ENCODE measurements at places on chromosomes 2 and 18. TPM values are rescaled to one million over a fixed set of nuclear protein-coding genes. Genes with fewer than 3 reads are reported as not detected.

The STARD6 gene
- total RNA-seq = not detected

The LONRF2 gene
- total RNA-seq = 1.6 TPM

The MEX3C gene
- total RNA-seq = 45.0 TPM

The SERPINB4 gene
- total RNA-seq = not detected

The NDUFV2 gene
- 194 TPM for total RNA-seq

The LRATD1 gene
- total RNA-seq = 0.07 TPM

The KLHL29 gene
- total RNA-seq = 16.7 TPM

The PDE11A gene
- 0.61 TPM for total RNA-seq

The ZBTB14 gene
- 8.2 TPM for total RNA-seq

The CROCC2 gene
- not detected for total RNA-seq

GRCh38 chr18:10297086-10297485, 157.3 kb upstream of the APCDD1 start:
- DNase-seq = no peak

DNA sequence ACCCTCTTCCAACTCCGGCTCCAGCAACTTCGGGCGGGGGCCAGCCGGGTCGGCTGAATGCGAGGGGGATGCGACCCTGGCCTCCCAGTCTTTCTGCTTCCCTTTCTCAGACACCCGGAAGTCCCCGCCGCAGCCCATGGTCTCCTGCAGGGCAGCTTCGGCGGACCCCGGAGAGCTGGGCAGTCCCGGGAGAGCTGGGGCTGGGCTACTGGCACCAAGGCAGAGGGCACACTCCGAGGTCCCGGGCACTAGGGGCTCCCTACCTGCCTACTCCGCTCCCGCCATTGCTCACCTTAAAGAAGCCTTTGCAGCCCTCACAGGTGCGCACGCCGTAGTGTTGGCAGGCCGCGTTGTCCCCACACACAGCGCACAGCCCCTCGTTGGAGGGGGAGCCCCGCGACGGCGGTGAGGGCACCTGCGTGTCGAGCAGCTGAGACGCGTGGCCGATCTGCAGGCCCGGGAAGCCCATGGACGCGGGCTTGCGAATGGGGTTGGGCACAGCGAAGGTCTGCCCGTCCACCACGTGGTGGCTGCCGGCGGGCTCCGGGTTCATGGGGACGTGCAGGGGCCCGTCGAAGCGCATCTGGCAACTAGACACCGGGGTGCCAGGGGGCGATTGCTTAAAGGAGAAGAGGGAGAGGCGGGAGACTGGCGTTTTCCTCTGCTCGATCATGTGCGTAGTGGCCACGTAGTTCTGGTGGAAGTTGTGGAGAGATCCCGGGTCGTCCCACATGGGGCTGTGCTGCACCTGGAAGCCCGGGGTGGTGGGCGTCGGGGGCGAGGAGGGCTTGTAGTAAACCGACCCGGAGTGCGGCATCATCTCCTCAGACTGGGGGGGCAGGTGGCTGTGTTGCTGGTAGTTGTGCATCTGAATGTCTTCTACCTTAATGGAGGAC, 3.2 kb downstream of the NR4A2 start:
- no peak for DNase-seq

GRCh38 chr2:88885275-88885674, 193.8 kb downstream of the RPIA start:
- DNase-seq = no peak

DNA sequence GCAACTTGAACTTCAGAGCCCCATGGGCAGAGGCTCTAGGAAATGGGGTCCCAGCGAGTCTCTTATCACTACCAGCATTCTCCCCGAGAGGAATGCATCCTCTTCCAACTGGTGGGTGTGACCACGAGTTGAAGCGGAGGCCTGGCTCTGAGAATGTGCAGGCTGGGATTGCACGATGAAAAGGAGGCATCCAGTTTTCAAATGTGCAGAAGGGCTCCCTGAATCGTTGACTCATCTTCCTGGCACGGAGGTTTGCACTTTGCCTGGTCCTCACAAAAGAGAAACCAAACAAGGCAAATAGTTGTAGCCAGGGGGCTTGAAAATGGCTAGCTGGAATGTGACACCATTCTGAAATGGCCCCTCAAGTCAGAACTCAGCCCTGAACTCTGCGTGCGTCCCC, 216.7 kb downstream of the GLI2 start:
- DNase-seq = no peak

DNA sequence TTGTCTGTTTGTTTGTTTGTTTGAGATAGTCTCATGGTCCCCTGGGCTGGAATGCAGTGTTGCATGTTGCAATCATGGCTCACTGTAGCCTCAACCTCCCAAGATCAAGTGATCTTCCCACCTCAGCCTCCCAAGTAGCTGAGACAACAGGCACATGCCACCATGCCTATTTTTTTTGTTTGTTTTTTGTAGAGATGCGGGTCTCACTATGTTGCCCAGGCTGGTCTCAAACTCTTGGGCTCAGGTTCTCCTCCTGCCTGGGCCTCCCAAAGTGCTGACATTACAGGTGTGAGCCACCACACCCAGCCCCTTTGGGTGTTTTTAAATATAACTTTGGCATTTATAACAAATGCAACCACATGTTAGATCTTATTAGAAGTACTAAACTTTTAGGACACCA, 37.5 kb downstream of the ARL5A start:
- DNase-seq = no peak

GRCh38 chr2:175147186-175147585, 20.8 kb downstream of the ATF2 start:
- DNase-seq = no peak

DNA sequence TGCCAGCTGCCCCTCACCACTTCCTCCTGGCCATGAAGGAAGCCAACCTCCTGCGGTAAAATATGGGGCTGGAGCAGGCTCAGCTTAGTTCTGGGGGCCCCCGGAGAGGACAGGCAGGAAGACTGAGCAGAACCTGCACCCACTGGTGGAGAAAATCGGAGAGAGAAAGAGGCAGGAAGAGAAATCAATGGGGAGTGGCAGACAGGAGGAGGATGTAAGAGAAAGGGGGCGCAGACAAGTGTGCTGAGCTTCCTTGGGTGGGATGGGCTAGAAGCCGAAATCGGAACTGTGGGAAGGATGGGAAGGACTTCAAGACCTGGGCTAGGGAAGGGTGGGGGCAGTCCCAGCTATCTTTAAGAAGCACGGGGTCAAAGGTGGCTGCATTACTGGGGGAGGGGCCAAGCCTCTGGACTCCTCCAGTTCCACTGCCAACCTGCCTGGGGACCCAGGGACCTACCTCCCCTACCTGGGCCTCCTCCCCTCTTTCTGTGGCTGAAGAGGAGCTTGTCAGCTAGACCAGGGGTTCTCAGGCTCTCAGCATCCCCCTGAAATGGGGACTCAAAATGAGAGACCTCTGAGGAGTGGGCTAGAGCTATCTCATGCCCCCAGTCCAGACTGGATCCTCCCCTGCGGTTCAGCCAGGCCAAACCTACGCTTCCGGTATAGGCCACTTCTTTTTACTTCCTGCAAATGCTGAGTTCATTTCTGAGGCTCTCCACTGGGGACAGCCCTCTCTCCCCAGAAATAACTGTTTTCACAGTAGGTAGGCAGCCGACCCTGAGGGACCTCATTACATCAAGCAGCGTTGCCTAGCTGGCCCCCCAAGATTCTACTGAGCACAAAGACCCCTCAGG, 33.6 kb upstream of the B3GNT7 start:
- no peak for DNase-seq

DNA sequence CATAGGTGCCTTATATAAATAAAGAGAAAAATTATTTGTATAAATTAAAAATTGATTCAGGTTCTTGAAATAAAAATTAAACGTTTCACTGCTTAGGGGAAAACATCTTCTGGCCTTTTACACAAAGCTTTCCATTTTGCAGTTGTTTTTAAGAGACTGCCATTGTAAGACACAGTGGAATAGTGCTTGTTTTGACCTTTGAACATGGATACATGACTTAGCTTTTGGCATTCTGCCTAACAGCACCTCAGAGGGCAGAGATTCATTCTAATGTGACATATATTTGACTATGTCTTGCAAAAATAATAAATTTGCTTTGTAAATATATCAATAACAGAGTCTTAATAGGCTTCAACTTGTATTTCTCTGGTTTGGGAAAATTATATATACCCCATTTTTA, 142.1 kb downstream of the SLC4A10 start:
- DNase-seq = no peak

- no peak for DNase-seq
Measured at GRCh38 chr2:163633291-163633690, 102.5 kb downstream of the FIGN start.

DNA sequence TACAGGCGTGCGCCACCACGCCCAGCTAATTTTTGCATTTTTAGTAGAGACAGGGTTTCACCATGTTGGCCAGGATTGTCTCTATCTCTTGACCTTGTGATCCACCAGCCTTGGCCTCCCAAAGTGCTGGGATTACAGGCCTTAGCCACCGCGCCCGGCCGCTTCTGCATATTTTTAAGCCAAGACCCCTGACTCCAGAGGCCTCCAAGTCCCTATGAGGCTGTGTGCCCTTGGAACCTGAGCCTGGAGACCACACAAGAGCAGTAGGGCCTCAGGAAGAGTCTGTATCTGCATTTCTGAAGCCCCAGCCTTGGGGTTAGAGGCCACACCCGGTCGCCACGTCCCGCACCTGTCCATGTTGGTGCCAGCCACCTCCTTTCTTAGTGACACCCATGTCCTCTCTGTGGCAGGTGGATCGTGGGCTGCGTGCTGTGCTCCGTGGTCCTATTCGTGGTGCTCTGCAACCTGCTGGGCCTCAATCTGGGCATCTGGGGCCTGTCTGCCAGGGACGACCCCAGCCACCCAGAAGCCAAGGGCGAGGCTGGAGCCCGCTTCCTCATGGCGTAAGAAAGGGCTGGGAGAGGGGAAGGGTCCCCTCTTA, 5.3 kb downstream of the PROM2 start:
- no peak for DNase-seq

DNA sequence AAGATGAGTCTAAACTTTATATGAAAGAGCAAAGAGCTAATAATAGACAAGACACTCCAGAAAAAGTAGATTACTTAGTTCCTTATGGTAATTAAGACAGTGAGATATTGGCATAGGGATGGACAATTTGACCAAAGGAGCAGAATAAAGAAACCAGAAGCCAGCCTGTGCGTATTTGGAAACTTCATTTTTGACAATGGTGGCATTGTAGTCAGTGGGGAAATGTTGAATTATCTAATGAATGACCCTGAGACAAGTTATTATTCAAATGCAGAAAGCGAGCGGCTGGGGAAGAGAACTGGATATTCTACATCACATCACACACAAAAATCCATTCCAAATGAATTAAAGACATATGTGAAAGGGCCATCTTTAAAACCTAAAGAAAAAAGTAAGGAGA, 144.3 kb downstream of the DTNB start:
- DNase-seq = no peak

- DNase-seq = no peak
Measured at GRCh38 chr2:198283146-198283545, 478.8 kb downstream of the PLCL1 start.

DNA sequence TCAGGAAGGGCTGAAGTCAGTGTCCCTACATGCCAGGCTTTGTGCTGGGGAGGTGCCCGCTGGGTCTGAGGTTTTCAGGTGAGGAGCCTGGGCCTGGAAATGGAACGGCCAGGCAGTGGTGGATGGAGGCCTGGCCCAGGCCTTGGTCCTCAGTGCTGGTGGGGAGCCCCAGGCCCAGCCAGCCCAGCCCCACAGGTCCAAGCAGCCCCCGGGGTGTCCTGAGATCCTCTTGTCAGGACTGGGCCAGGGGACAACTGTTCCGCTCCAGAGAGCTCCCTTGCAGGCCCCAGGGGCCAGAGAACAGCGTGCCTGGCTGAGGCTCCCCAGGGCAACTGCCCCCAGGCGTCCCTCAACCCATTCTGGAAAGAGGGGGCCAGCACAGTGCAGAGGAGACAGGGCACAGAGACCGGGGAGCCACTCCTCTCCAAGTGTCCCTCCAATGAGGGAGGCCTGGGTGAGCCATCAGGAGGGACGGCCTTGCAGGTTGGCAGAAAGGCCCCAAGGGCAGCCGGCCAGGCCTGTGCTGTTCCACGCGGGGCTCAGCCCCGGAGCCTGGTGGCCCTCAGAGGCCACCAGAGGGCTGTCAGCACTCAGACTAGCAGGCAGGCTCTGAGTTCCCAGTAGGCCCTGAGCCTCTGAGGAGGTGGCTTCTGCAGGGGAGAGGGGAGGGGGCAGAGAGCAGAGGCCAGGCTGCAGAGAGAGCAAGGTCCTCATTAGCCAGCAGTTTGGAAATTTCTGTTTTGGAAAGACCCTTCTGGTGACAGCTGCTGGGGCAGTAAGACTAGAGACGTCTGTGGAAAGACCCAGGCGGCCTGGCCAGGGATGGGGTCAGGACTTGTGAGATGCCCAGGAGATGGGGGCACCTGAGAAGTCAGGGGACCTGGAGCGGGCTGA, 29.4 kb upstream of the SNED1 start:
- DNase-seq = no peak

GRCh38 chr2:43222475-43223309, 3.7 kb downstream of the ZFP36L2 start:
- no peak for DNase-seq

DNA sequence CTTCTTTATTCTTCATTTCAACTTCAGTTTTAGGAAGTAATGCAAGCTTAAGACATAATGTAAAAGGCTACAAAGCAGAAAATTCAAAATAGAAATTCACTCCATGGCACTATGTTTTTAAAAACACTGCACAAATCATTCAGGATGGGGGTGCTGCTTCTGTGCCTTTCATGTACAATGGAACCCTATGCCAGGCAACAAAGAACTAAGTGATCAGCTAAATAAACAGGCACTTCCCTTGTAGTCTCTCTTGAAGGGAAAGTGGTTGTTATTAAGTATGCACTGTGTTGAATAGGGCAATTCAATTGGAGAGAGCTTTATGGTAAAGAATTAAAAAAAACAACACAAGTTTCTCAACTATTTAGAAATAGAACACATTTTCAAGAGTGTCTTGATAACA, 10.9 kb upstream of the ERBB4 start:
- no peak for DNase-seq

DNA sequence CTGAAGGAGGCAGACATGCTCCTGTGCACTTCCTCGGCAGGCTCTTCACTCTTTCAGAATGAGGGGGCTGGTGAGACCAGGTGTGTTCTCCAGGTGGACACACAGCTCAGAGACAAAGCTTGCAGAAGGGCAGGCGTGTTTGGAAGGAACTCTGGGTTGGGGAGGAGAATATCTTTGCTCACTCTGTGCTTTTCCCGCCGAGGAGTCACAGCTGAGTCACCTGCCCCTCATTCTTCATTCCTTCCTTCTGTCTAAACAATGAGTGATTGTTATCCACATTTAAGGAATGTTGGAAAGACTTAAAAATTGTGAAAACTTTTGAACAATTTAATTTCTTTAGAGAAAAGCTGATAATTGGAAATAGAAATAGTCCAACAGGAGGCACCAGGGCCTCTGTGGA, 126.3 kb upstream of the TPO start:
- DNase-seq = no peak

GRCh38 chr18:12098374-12098773, 4.7 kb downstream of the ANKRD62 start:
- DNase-seq = no peak

GRCh38 chr2:216880509-216881184, 20.8 kb upstream of the TNP1 start:
- DNase-seq = no peak

- no peak for DNase-seq
Measured at GRCh38 chr2:99858951-99859596, 283.3 kb downstream of the AFF3 start.
